NCI-H774 (cell line): ENCODE measurements at places on chromosomes 16 and 17.
A peak's percentile ranks its signal among the peaks of the same experiment; 100 is the strongest.

- DNase-seq = no peak
Measured at GRCh38 chr16:79013930-79014660, 586.4 kb downstream of the MAF start.

DNA sequence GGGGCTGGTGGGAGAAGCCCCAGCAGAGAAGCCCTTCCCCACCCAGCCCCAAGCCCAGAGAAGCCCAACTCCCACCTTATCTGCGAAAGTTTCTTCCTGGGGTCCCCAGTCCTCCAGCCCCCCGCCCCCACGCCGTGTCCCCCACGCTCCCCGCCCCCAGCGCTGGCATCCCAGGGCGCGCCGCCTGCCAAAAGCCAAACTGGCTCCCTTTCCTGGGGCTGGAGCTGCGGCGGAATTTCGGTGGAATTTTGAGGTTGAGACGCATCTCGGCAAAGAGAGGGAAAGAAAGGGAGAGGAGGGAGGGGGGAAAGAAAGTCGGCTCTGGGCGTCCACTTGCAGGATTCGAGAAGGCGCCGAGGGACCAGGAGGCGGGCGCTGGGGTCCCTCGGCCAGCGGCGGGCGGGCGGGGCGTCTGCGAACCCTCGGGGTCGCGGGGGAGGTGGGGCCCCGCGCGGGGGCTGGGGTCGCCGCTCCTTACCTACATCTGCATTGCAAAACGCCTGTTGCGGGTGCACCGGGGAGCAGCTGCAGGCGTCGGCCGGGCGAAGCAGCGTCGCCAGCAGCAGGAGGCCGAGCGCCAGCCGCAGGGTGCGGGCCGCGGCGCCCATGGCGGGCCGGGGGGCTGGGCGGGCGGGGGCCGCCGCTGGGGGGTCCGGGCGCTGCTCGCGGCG, 571 bp downstream of the TIMP2 start:
- no peak for DNase-seq

DNA sequence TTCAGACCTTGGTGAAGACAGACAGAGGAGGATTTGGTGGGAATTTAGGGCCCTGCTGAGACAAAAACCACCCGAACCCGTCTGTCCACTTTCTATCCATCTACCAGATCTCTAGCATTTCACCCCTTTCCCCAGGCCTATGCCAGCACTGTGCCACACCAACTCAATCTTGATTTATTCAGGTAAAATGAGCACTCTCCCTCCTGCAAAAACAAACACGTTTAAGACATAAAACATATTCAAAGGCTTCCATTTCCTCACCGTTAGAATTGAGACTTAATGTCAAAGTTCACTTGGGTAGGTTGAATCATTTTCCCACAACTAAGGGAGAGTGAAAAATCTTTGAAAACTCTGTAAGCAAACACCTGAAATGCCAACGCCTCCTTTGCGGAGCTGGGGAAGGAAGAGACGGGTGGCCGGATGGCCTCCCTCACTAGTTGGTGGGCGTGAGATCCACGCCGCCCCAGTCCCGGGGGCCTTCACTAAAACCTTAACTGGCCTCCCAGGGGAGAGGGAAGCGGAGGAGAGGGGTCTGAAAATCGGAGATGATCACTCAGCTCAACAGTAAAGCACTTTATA, 862 bp downstream of the DCAKD start:
- no peak for DNase-seq

DNA sequence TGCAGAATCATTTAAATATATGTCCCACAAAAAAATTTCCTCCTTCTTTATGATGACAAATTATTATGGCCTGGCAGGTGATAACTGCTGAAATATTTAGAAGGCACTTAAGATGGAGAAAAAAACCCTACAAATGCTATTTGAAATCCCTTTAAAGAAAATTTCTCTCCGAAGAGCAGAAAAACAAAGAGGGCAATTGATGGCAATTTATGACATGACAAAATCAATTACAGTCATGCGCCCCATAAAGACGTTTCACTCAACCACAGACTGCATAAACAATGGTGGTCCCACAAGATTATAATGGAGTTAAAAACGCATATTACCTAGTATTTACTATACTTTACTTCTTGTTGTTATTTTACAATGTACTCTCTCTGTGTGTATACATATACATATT, 25.2 kb upstream of the KIF2B start:
- DNase-seq = no peak

DNA sequence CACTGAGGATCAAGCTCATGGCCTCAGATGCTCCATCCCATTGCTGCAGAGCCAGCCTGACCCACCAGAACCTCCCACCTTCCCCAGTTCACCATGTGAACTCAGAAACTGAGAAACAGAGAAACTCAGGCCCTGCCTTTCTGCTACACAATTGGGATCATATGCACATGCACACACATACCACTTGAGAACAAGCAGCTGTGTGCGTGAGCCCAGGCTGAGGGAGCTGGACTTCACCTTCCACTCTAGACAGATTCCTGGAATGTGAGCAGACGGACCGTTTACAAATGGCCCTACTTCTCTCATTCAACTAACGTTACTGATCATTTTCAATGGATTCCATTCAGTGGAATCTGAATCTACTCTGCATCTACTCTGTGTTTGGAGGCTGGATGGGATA, 1.7 kb upstream of the SPEM2 start:
- DNase-seq = no peak

DNA sequence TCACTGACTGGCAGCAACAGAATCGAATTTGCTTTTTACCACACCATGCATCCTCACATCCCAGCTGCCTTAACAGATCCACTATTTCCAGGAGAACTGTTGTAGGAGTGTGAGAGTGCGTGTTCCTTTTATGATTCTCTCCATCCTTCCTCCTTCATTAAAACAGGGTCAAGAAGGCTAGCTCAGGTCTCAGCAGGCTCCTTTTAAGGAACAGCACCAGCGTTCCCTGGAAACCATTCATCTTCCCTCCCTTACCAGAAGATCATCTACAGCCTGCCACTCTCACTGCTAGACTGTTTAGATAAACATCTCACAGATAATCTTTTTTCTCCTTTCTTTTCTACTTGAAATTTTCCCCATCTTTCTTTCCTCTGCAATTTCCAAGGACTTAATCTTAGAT, 1531.9 kb upstream of the CDH8 start:
- DNase-seq = no peak

DNA sequence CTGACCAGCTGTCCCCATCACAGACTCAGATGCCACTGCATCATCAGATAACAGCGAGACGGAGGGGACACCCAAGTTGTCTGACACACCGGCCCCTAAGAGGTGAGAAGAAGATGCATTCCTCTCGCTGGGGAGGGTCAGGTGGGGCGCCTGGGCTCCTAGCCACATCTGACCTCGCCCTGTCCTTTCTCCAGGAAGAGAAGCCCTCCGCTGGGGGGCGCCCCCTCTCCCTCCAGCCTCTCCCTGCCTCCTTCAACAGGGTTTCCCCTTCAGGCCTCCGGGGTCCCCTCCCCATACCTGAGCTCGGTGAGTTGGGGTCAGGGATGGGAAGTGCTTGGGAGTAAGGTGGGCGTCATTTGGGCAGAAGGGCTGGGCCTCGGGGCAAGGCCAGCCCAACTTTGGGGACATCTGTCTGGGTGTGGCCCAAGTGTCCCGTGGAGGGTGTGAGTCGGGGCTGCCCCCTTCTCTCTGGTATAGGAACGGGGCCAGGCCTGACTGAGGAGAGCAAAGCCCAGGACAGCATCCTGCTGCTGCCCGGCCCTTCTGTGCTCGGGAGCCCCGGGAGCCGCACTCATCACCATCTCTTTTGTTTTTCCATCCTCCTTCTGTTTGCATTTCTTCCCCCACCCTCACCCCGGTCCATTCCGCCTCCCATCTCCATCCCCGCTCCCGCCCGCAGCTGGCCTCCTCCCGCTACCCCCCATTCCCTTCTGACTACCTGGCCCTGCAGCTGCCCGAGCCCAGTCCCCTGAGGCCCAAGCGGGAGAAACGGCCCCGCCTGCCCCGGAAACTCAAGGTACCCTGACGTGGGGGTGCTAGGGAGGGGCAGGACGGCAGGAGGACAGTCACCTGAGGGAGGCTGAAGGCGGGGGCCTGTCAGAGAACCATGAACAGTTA, 4.9 kb downstream of the INO80E start:
- DNase-seq = no peak

DNA sequence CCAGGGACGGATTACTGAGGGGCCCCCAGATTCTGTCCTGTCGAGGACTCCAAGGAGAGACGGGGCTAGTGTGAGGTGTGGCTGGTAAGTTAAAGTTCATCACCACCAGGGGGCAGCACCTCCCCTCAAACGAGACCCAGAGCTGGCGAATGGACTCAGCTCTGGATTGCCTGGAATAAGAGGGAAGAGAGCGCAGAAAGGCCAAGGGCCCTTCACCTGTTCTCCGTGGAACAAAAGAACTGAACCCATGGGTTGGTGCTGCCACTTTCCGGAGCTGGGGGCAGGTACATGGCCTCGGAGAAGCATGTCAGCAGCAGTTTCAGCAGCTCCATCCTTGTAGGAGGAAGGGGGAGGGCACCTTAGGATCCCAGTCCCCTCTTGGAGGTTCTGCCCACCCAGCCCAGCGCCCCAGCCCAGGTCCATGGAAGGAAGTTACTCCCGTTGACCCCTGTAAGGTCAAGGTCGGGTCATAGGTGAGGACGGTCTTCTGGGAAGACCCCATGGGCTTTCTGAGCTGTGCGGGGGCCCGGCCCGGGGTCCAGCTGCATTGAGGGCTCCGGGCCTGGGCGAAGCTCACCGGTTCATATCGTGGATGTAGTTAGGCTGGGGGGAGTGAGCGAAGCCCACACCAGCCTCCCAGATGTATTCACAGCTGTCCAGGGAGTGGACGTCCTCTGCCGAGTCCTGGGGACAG, 10.8 kb downstream of the HID1 start:
- peak; percentile 84 for DNase-seq

DNA sequence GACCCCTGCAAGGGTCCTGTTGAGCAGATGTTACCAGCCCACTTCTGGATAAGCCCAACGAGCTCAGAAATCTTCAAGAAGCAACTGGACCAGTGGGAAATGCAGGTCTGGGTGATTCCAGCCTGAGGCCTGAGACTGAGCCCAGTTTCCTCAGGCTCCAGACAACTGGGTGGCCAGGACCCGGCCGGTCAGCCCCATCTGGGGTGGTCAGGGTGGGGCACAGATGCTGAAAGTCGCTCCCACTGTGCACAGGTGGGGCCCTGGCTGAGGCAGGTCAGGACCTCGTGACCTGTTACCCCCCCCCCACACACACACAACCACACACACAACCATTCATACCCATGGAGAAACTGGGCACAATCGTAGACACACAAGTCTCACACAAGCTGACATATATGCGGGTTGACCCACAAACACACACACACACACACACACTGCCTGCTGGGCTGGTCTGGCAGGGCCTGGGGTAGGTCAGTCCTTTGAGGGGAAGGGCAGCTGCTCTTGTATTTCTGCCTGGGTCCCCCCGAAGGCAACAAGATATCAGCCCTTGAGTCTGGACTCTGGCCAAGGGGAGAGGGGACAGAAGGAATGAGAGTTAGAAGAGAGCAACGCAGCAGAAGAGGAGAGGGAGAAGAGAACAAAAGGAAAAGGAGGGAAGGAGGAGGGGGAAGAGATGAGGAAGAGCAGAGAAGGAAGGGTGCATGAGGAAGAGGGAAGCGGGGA, 99.0 kb upstream of the CDH5 start:
- DNase-seq = no peak

DNA sequence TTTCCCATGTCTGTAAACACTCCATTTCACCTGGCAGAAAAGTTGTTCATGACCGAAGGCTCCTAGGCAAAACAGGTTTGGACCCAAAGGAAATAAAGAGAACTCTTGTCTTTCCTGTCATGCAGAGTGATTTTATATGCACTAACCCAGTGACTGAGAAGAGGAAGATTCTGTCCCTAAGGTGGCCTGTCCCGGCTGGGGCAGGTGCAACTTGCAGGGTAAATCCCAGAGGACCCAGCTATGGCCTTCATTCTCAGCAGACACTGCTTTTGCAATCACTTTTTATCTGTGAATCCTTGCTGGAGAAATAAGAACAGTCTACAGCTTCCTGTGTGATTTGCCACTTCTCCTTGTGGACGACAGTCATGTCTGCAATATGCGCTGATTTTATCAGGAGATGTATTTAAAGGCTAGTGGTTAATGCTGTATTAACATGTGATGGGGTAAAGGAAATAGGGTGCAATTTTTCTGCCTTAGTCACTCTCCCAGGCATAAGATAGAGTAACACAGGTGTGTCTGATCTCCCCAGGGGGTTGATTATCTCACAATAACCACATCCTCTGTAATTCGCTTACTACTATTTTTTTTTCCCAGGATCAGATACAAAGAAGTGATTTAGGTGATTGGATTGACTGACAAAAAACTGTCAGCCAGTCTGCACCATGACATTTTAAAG, 696.8 kb upstream of the SOX9 start:
- DNase-seq = no peak

GRCh38 chr17:951325-952132, 28.0 kb downstream of the NXN start:
- no peak for DNase-seq

- DNase-seq = no peak
Measured at GRCh38 chr16:88691924-88692560, 5.7 kb upstream of the SNAI3 start.

GRCh38 chr16:49399594-49400364, 26.2 kb downstream of the C16orf78 start:
- no peak for DNase-seq

GRCh38 chr17:178292-179065, 3.0 kb downstream of the DOC2B start:
- no peak for DNase-seq

GRCh38 chr17:82092995-82093751, 4.9 kb downstream of the FASN start:
- no peak for DNase-seq

- DNase-seq = peak; percentile 91
Measured at GRCh38 chr17:75549246-75550138, 24.0 kb downstream of the LLGL2 start.

GRCh38 chr17:47949946-47950345, 7.7 kb downstream of the PRR15L start:
- DNase-seq = no peak

DNA sequence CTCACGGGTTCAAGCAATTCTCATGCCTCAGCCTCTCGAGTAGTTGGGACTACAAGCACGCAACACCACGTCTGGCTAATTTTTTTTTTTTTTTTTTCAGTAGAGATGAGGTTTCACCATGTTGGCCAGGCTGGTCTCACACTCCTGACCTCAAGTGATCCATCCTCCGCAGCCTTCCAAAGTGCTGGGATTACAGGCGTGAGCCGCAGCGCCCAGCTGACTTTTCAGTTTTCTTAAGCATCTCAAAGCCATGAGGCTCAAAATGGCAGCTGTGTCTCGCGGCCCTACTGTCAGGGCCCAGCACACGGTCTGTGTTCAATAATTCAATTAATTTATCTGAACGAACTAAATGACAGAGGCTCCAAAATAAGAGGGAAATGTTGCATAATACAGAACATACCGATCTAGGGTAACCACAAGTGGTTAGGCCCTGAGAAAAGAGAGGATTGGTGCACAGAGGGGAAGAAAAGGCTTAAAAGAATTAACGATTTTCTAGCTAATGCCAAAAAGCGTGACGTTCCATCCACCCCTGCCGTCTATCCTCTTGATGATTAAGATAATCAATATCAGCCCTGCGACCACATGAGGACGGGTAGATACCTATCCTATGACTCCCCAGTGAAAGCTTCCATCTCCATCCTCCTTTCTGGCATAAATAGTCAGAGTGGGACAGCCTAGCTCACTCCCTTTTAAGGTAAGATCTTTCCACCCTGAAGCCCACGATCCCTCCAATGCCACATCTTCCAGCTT, 136.9 kb downstream of the SLC39A11 start:
- no peak for DNase-seq

- no peak for DNase-seq
Measured at GRCh38 chr16:28067604-28068379, 4.3 kb upstream of the GSG1L start.

GRCh38 chr16:22388101-22388644, 13.8 kb upstream of the CDR2 start:
- peak; percentile 30 for DNase-seq
